ENCODE measurements at places on chromosomes 11 and 22. TPM values are rescaled to one million over a fixed set of nuclear protein-coding genes. Genes with fewer than 3 reads are reported as not detected.

DNA sequence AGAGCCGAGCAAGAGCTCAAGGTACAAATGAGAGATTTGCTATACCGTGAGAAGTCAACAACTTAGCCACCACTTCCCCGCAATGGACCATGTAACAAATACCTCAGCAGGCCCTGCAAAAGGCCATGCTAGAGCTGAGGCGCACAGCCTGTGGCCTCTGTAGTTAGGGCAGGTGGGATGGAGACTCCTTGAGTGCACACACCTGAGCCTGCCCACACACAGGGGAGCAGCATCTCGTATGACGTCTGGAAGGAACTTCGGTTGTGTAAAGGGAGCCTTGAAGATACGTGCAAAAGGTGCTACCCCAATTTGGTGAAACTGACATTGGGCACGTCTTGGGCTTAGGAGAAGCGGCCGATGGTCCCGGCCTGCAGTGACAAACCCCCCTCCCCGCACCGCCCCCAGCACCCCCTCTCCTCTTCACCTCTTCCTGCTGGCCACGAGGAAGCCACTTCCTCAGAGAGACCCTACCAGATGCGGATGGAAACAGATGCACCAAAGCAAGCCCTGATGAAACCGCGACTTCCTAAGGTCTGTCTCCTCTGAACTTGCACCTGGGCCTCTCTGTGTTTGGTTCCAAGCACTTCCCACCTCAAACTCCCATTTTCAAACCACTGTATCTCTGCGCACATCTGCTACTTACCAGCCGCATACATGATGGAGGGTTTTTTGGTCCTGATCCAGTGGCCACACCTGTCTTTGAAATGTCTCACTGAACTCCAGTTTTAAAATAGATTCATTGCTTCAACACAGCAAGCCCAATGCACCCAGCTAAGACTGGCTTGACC is 10.6 kb downstream of the CDPF1 start:
- DNase-seq = no peak

DNA sequence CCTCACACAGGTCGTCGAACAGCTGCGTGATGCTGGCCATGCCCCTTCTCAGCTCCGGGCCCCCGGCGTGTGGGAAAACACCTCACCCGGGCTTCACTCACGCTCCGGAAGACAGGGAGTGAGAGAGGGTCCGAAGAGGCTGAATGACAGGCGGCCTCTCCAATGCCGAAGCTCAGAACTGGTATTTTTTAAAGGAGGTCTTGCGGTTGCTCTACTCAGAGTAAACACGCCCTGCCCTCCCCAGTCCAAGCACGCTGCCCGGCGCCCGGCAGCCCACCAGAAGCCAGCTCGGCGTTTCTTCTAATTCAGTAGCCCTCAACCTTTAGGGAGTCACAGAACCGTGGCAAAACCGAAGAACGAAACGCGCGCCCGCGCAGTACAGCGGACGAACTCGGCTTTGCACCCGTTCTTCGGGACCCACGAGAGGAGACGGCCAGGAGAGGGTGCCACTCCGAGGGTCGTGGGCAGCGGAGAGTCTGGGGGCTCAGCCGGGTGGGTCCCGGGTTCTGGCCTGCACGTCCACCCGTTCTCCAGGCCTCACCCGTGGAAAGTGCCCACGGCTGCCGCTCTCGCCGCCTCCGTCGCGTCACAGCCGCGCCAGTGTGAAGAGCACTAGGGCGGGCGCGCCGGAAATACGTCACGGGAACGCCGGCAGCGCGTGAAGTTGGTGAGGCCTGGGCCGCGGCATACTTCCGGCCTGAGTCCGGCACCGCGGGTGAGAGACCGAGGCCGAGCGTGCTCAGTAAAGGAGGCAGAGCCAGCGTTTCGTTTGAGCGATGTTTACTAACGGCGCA is at the start of gene TUBGCP6:
TUBGCP6 (minus strand) TSS at position 604 of the 794 bp plus-strand sequence; CDS start at position 40, 564 bp downstream.
- no peak for DNase-seq

DNA sequence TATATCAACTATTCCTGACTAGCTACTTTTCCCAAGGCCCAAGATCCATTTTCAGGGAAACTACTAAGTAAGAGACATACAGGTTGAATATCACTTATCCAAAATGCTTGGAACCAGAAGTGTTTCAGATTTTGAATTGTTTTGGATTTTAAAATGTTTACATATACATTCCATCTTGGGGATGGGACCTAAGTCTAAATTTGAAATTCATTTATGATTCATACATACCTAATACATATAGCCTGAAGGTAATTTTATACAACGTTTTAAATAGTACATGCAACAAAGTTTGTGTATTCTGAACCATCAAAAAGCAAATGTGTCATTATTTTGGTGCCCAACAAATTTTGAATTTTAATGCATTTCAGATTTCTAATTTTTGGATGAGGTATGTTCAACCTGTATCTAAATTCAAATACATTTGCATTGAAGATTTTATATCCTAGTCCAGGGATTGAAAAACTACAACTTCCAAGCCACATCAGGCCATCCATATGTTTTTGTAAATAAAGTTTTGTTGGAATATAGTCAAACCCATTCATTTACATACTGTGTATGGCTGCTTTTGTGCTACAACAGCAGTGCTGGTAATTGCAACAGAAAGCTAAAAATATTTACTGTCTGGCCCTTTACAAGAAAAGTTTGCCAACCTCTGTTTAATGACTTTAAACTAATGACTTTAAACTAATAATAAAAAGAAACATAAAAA is 73.3 kb downstream of the CWF19L2 start:
- DNase-seq = no peak

GRCh38 chr22:50734986-50735738 is 2.8 kb upstream of the ACR start:
- DNase-seq = no peak

DNA sequence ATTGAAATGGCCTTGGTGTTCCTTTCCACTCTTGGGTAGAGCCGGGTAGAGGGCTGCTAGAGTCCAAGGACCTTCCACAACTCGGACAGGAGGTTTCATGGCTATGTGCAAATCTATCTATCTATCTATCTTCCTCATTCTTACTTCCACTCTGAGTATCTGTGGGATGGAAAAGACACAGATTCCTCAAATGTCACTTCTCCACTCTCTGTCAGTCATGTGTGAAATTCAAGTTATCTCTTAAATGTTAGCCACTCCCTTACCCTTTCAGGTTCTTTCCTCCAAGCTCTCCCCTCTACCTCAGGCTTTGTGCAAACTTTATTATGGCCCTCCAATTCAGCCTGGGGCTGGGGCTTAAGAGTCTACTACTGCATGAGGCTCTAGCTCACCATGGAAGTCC is 84.3 kb downstream of the GDPD4 start:
- no peak for DNase-seq

DNA sequence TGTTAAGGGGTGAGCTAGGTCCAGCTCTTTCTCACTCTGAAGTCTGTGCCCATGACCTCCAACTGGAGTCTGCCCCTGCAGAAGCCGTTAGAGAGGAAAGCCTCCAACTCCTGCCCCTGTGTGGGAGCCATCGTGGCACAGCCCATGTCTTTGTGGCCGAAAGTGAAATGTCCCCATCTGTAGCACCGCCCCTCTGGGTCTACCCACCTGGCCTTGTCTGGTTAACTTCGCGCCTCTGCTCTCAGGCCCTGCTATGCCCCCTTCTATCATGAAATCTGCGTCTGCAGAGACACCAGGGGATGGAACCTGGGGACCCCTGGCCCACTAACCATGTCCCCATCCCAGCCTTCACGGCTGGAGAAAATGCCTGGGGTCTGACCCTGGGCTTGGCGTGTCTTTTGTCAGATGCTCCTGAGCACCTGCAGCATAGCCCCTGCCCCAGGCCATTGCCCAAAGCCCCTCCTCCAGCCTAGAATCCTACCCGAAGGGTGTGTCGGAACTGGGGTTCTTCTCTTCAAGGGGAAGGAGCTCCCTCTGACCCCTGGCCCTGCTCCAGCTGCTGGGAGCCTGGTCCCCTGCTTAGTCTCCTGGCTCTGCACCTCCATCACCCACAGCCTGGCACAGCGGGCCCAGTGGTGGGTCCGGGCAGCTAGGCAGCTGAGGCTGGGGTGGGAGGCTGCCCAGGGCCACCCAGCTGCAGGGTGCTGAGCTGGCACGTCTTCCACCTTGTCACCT is 35.8 kb upstream of the HMOX1 start:
- DNase-seq = no peak

Gene TLCD5
- polyA plus RNA-seq = 8.0 TPM

Gene MMP13
- polyA plus RNA-seq = 0.06 TPM

Gene CASP5
- not detected for polyA plus RNA-seq

Gene CCDC90B
- polyA plus RNA-seq = 56.2 TPM
